ENCODE measurements at places on chromosomes 7 and 10.

GRCh38 chr7:105336009-105336408 lies 52.7 kb downstream of the SRPK2 start:
- DNase-seq = no peak

GRCh38 chr7:102321351-102322201 lies 34.7 kb downstream of the SPDYE6 start:
- no peak for DNase-seq

DNA sequence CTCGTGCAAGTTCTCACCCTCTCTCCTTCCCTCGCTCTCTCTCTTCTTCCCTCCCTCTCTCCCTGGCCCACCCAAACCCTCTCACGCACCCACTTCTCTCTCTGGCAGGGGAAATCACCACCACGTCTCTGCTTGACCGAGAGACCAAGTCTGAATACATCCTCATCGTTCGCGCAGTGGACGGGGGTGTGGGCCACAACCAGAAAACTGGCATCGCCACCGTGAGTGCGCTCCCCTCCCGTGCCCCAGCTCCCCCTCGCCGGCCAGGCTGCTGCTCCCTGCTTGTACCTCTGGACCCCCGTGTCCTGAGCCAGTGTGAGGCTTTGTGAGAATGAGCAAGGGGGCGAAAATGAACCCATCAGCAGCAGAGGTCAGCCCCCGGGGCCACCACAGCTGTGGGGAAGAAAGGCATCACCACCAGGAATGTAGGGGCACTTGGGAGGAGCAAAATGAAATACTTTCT lies 25.5 kb downstream of the C10orf105 start:
- DNase-seq = no peak

DNA sequence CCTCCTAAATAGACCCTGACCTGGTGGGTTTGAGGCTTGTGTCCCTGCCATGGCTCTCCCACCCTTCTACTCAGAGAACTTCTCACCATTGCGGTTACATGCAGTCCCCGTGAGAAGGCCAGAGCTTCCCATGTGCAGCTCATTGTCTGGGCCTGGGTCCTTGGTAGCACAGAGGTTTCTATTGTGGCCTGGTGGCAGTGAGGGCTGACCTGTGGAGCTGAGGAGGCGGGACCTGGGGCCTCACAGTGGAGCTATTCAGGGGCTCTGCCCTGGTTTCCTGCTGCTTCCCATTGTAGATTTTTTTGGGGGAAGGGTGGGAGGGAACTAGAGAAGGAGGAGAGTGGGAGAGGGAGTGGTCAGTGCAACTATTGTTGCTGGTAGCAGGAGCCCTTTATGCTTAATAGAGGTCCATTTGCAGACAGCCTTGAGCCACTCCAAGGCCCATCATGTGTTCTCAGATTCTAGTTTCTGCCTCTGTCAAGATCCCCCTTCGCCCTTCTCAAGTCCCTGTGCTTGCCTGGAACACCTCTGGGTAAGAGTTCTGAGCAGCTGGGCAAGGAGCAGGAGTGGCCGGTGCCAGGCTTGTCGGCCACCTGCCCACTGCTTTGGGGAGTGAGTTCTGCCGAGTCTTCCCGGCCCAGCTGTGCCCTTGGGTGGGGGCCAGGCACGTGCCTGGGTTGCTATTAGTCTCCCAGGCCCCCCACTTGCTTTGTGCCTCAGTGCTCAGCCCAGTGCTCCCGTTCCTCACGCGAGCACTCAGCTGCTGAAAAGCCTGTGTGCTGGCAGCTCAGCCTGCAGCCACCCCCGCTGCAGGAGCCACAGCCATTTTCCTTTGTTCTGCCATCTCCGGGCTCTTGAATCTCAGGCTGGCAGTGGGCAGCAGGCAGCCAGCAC lies 10.7 kb downstream of the TSPAN14 start:
- DNase-seq = no peak

DNA sequence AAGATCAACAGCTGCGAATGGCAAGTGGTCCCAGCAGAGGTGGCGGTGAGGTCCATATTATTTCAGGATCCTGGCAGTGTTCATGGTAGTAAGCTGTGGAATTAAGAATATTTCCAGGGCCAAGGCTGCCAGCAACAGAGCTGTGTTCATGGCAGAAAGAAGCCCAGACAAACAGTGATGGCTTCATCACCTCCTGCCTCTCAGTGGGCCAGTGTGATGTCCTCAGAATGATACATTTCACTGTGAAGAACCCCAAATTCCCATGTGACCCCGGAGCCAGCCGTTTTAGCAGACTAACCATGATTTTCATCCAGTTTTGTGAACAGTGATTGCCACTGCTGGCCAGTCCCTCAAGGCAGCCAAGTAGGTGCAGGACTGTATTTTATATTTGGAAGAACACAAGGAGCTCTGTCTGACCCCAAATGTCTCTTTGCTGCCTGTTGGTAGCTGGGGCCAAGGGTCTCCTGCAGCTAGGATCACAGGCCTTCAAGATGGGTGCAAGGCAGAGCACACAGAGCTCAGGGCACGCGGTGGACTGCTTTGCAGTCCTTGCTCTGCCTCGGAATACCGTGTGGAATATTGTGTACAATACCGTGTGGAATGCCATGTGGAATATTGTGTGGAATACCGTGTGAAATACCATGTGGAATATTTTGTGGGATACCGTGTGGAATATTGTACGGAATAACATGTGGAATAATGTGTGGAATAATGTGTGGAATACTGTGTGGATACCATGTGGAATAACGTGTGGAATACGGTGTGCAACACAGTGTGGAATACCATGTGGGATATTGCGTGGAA lies 132.3 kb upstream of the CHST15 start:
- DNase-seq = peak; percentile 70

- DNase-seq = no peak
These were observed 58.8 kb downstream of the CREM start for GRCh38 chr10:35185260-35186034.

- no peak for DNase-seq
These were observed 51.9 kb upstream of the GNAT3 start for GRCh38 chr7:80563561-80564327.

GRCh38 chr10:26494018-26494417 lies 55.9 kb downstream of the APBB1IP start:
- DNase-seq = no peak

DNA sequence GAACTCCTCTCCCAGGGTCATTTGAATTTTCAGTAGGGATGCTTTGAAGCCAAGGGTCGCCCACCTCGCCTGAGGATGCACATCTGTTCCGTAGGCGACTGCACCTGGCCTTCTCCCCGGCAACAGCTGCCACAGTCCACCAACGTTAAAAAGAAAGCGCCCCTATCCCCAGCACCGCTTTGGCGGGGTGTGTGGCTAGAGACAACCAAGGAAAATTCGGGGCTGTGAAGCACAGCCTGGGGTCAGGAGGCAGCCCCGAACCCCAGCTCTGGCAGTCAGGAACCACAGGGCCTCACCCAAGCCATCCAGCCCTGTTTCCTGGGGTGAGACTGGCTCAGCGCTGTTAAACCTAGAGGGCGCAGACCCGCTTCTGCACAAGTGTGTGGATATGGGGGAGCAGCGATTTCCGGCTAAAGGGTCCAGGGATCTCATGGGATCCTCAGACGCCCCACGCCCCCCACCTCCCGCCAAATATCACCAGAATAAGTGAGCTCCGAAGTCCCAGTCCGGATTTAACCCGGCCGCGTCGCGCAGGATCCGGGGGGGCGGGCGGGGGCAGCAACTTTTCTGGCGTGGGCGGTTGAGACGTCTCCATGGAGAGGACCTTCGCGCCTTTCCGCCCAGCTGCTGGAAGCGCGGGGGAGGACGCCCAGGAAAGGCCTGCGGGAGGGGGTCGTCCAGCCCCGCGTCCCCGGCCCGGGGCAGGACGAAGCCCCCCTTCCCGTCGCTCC lies 822 bp downstream of the ZC3HAV1L start:
- peak; percentile 68 for DNase-seq

DNA sequence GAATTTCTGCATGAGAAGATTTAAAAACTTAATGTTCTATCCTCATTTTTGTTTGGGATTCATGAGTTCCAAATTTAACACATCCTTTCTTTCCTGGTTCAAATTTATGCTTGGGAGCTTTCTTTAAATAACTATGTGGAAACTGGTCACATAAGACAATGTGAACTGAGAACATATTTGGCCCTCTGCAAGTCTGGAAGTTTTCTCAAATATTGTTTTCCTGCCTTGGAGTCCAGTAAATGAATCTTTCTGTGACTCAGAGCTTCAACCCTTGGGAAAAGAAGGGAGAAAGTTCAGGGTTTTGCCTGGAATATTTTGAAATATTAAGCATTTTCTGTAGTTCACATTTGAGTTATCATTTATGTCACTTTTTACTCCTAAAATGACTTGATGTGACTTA lies 559.0 kb upstream of the NRP1 start:
- no peak for DNase-seq

- DNase-seq = no peak
These were observed 37.9 kb downstream of the IL2RA start for GRCh38 chr10:6024334-6024682.

GRCh38 chr10:122852261-122852660 lies 6.6 kb upstream of the CUZD1 start:
- no peak for DNase-seq

DNA sequence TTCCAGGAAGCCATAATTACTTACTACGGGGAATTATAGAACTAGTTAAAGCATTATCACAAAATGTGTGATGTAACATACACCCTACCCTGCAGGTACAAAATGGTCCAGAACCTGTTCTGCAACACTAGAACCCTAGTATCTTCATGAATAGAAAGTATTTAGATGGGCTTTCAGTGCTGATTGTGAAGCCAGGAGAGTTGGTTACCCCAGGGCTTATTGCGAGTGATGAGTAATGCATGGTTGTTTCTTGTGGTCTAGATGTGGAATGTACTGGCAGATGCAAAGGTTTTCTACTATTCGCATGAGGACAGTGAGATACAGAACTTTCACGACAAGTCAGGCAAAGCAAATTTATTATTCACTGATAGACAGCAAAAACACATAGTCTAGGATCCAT lies 33.6 kb upstream of the AGR3 start:
- DNase-seq = no peak

Data from coronary artery (tissue), 2 donors.